ENCODE measurements at places on chromosomes 3 and 15.
A peak's percentile ranks its signal among the peaks of the same experiment; 100 is the strongest.

- DNase-seq: no peak
Observed at GRCh38 chr3:151383956-151384355, 597 bp downstream of the P2RY12 start.

GRCh38 chr3:185988816-185989175 lies 51.0 kb upstream of the TRA2B start:
- no peak for DNase-seq

GRCh38 chr15:73053398-73053723 lies 1.1 kb downstream of the NEO1 start:
- no peak for DNase-seq

- DNase-seq: no peak
Observed at GRCh38 chr3:179250803-179251476, at the start of gene KCNMB3. Gene KCNMB3 (minus strand): TSS chr3:179251114. CDS start chr3:179250990, 124 bp downstream.

DNA sequence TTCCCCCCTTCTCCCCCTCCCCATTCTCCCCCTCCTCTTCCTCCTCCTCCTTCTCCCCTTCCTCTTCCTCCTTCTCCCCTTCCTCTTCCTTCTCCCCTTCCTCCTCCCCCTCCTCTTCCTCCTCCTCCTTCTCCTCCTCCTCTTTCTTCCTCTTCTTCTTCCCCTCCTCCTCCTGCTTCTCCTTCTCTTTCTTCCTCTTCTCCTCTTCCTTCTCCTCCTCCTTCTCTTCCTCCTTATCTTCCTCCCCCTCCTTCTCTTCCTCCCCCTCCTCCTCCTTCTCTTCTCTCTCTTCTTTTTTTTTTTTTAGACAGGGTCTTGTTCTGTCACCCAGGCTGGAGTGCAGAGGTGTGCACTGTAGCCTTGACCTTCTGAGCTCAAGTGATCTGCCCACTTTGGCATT lies 21.2 kb upstream of the LCTL start:
- no peak for DNase-seq

GRCh38 chr3:15207836-15208504 lies 1.9 kb downstream of the CAPN7 start:
- no peak for DNase-seq

DNA sequence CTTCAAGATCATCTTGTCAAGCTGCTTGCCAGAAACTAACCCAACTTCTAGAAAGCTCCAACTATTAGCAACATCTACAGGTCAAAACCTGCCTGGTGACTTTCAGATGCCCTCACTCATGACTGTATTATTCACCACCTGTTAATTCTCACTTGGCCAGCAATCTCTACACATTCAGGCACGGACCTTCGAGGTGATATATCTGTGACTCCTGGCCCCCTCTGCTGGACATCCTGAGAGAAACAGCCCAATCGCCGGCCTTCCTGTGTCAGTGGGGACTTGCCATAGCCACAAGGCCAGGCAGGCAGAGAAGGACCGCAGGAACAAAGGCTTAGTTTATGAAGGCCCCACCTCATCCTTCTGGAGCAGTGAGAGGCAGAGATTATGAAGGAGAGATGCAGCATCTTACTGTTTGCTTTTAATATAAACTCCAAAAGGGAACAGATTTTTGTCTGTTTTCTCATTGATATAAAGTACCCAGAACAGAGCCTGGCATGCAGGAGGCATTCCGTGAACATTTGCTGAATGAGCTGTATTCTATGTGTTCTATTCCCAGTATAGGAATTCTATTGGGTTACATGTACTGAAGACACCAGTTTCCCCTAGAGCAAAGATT lies 24.4 kb upstream of the OCA2 start:
- peak; percentile 48 for DNase-seq

GRCh38 chr15:62334536-62334935 lies 169.5 kb upstream of the C2CD4B start:
- DNase-seq: no peak

- DNase-seq: no peak
Observed at GRCh38 chr3:131630807-131631206, 128.0 kb upstream of the MRPL3 start.

DNA sequence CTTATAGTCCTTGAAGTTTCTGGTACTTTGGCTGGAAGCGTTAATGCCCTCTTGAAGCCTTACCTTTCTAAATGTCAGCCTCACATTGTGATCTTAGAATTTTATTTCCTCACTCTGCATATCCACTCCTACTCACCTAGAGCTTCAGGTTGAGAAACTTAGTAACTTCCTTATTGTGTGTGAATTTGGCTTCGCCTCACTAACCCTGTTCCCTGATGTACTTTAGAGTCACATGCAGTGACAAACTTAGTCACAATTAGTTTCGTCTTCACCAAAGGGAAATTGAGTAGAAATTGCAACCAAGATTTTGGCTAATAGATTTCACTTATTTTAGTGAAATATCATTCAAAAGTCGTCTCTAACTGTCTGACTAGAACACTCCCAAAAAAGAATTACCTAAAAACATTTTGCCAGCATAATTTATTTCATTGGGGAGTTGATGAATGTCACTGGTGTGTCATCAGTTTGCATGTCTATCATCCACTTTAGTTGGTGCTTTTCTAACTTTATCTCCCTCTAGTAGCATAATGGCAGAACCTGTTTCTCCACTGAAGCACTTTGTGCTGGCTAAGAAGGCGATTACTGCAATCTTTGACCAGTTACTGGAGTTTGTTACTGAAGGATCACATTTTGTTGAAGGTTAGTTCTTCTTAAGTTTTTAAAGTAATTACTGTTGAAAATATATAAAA lies 960 bp downstream of the MFN1 start:
- no peak for DNase-seq

GRCh38 chr15:71332431-71333004 lies 217.2 kb downstream of the THSD4 start:
- DNase-seq: no peak

DNA sequence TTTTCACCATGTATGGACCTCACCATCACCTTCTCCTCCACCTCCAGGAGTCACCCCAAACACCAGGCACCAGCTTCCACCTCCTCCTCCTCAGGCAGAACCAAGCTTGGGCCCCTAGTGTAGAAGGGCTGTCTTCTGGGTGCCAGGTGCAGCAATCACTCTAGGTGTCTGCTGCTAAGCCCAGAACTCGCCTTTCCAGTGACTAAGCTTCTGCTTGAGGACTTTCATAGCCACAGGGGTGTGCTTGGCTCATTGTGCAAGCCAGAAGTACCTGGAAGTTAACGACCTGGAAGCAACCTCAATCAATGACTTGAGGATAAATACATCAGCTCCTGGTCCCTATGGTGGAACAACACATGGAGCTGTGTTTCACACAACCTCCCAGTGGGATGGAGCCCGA lies 49.8 kb upstream of the PXYLP1 start:
- DNase-seq: no peak

GRCh38 chr3:101065962-101066361 lies 72.7 kb upstream of the ABI3BP start:
- no peak for DNase-seq

DNA sequence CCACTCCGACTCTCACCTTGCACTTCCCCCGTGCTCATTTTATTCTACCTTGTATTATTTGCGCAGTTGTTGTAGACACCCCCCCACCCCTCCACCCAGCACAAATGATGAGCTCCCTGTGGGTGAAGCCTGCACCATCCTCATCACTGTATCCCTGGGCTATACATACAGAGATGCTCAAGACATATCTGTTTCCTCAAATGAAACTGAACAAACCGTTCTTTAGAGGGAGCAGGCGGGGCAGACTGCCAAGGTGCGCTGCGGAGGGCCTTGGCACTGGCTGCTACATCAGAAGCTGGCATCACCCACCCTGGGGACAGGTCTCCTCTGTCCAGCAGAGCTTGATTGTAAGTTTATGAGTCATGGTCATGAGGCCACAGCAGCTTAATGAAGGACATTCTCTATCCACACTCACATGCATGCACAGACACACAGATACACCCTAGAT lies 29.0 kb downstream of the ADCY5 start:
- DNase-seq: no peak

DNA sequence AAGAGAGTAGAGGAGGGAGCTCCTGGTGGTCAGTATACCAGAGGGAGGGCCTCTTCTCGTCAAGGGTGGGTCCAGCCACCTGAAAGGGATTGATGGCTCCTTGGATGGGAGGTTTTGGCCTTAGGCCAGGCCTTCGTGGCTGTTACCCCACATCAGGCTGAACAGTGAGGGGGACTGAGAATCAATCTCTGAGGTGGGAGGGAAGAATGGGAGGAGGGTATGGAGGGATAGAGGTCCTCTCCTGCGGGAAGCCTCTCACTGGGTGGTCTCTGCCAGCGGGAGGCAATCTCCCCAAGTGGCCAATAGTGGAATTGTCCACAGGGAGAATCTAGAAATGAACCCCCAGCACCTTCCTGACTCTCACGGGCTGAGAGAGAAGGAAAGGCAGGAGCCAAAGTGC lies 53.5 kb downstream of the BSN start:
- DNase-seq: no peak

DNA sequence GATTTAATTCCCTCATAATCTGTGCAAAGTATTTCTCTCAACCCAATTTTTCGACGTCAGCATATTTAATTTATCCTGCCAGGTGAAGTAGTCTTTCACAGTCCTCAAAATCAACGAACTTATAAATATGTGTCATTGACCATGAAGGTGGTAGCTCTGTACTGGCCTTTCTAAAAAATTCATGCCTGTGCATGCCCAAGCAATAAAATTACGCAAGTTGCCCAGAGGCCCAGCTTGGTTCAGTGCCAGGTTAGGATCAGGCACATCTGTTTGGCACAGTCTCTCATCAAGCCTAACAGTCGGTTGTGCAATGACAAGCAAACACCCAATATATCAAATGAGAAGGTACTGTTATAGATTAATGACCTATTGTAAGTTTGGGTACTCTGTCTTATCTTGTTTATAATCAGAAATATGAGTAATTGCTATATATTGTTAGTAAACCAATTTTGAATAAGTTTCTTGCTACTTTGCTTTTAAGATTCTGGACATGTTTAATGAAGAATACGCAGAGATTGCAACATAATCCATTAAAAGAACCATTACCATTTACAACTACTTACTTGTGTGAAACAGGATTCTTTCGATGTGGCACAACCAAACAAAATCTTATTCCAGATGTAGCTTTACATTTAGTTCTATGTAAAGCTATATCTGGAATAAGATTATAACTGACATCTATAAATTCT lies 159.0 kb upstream of the IL12A start:
- DNase-seq: no peak

DNA sequence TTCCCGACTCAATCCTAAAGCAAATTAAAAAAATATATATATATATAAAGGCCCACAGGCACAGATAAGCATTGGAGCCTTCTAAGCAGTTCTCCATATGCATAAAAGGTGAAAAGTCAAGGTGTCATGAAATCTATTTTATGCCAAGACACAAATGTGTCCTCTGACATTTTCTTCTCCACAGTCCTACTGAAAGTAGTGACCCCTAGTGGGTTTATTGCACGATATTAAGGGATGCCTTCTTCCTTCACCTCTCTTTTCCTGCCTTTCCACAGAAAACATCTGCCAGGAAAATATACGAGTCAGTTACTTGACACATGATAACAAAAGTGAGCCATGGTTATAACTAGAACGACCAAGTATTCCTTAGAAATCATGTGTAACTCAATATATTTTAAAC lies 303.2 kb downstream of the TIGIT start:
- no peak for DNase-seq

- peak; percentile 6 for DNase-seq
Observed at GRCh38 chr3:33277193-33277882, at the start of gene FBXL2. Gene FBXL2 (plus strand): TSS chr3:33277442. CDS start chr3:33277513, 71 bp downstream.

- DNase-seq: no peak
Observed at GRCh38 chr3:67809370-67809935, 155.0 kb upstream of the SUCLG2 start.

GRCh38 chr3:2477620-2478019 lies 379.0 kb downstream of the CNTN4 start:
- no peak for DNase-seq

DNA sequence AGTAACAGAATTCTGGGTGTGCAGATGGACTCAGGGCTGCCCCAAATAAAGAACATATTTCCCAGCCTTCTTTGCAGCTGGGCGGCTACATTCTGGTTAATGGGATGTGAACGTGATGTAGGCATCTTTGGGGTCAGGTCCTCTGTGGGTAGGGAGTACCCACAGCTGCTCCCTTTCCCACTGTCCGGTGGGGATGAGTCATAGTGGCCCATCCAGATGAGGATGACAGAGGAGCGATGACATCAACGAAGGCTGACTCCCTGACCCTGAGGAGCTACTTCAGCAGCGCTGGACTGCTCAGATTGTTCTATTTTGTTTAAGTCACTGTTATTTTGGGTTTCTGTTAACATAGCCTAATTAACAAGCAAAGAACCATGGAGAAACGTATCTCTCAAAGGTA lies 38.0 kb downstream of the SRPRB start:
- DNase-seq: no peak

DNA sequence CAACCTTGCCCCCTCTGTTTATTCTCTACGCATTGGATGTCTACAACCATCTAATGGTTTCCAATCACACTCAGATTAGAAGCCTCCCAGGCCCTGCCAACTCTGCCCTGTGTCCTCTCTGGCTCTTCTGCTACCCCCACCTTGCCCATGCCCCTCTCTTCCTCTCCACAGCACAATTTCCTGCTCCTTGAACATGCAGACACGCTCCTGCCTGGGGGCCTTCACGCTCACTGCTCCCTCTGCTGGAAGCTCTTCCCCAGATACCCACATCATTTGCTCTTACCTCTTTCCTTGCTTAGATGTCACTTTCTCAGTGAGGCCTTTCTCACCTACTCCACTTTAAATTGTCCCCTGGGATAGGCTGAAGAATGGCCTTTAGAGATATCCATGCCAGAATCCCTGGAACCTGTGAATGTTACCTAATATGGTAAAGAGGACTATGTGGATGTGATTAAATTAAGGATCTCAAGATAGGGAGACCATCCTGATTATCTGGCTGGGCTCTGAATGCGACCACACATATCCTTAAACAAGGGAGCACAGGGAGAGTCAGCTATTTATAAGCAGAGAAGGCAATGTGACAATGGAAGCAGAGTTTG lies 9.9 kb downstream of the KY start:
- DNase-seq: no peak

DNA sequence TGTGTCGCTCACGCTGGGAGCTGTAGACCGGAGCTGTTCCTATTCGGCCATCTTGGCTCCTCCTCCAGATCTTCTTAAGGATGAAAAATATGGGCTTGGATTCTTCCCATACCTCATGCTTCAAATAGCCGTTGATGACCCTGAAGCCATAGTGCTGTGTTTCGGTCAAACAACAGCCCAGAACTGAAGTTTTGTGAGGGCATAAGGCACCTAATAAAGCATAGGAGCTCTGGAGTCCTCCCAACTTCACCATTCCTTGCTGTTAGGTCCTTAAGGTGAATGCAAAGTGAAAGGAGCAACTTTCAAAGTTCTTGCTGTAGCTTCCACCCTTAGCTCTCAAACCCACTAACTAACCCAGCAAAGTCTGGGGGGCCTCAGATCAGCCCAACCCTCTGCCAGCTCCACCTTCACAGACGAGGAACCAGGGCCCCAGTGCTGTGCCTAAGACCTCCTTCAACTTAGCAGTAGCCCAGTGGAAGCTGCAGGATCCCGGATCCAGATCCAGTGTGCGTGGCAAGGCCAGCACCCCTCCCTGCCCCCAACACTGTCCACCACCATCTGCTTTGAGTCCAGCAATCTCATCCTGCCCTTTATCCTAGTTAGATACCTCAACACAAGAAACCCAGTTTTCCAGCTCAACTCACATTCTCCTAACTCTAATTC lies at the start of gene GRK7:
Gene GRK7, plus strand, starts transcription at position 321 of the 663 bp plus-strand sequence. CDS start 14,877 bp downstream, outside the sequence.
- DNase-seq: no peak

All from CD4-positive, alpha-beta T cell treated with Interleukin-17A for 4 hours (primary cell).